ENCODE measurements at places on chromosomes 12 and 14.
A peak's percentile ranks its signal among the peaks of the same experiment; 100 is the strongest.

GRCh38 chr12:24901576-24902461 lies 47.1 kb downstream of the BCAT1 start:
- no peak for DNase-seq

DNA sequence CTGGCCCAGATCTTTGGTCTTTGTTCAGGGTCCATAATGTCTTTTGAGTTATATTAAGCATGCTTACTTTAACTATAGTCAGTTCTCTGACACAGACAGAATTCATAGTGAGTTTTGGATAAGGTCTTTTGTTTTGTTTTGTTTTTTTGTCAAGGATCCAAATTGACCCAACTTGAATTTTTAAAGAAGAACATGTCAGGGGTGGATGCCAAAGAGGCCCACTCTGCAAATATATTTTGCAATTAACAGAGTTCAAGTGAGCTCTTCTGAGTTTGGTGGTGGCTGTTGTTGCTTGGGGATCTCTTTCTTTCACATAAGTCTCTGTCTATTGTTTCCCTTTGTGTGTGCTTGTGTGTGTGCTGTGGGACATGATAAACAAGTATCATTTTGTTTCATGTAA lies 34.4 kb upstream of the PMCH start:
- DNase-seq, result no peak

DNA sequence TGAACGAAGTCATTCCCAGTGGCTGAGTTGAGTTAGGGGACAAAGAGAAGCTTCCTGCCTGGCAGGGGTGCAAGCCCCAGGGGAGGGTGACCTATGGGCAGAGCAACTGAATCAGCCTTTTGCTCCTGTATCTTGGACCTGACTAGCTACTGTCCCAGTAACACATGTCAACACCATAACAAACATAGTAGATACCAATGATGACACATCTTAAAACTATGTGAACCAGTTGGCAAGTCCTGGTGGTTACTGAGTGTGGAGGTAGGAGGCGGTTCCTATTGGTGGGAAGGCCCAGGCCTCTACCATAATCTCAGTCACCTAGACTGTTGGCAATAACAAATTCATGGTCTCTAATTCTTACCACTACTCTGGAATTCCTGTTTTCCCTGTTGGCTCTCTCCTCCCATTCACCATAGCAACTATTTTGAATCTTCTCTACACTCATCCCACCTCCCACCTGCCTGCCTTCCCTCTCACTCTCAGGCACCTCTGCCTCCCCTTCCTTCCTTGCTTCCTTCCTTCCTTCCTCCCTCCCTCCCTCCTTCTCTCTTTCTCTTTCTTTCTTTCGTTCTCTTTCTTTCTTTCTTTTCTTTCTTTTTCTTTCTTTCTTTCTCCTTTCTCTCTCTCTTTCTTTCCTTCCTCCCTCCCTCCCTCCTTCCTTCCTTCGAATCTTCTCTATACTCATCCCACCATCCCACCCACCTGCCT lies 8.1 kb upstream of the P2RX7 start:
- no peak for DNase-seq

DNA sequence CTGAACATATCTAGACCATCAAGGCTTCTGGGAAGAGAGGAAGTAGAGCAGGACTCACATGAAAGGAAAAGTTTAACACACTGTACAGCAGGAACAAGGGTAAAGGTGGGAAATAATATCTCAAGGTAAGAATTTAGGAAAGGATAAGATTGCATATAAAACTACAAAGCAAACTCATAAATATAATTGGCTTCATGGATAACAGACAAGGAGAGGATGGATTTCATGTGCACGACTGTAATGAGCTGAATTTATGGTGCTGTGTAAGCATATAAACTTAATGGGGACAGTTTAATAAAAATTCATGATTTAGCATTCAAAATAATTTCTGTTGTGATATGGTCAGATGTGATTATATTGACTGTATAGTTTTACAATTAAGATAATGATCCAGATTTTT lies 298.0 kb downstream of the GXYLT1 start:
- DNase-seq, result no peak

DNA sequence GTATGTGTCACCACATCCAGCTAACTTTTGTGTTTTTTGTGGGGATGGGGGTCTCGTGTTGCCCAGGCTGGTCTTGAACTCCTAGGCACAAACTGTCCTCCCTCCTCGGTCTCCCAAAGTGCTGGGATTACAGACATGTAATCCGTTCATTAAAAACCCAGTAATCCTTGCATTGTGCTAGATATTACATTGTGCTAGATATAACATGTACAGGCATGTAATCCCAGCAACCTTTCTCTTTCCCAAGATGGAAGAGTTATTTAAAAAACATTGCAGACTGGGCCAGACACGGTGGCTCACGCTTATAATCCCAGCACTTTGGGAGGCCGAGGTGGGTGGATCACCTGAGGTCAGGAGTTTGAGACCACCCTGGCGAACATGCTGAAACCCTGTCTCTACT lies 19.7 kb downstream of the ELK3 start:
- no peak for DNase-seq

DNA sequence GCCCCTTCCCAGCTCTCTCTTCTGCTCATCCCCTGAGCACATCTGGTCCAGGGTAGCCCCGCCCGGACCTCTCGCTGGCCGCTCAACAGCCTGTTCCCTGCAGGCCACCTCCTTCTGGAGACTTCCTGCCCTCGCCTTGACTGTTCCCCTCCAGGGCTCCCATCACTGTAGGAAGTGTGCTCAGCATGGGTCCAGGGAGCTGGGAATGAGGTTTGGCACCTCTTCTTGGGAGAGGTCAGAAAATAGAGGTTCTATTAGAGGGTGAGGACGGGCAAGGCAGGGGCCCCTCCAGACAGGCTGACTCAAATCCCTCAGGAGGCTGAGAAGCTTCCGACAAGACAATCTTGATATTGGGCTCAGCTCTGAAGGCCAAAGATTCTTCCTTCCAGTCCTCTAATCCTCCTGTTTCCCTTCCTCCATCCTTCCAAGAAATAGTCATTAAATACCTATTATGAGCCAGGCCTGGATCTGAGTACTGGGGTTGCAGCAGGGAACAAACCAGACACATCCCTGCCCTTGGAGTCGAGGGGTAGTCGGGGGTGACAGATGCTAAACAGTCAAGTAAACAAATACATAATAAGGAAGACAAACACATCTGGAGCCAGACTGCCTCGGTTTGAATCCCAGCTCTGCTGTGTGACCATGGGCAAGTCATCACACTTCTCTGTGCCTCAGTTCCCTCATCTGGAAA lies 30.6 kb downstream of the CMKLR1 start:
- no peak for DNase-seq

GRCh38 chr14:96391293-96392118 lies 422 bp upstream of the AK7 start:
- peak; percentile 17 for DNase-seq

- no peak for DNase-seq
Observed at GRCh38 chr12:65016881-65017650, 104.0 kb downstream of the WIF1 start.

- no peak for DNase-seq
Observed at GRCh38 chr14:104513641-104514046, 65.9 kb upstream of the C14orf180 start.

DNA sequence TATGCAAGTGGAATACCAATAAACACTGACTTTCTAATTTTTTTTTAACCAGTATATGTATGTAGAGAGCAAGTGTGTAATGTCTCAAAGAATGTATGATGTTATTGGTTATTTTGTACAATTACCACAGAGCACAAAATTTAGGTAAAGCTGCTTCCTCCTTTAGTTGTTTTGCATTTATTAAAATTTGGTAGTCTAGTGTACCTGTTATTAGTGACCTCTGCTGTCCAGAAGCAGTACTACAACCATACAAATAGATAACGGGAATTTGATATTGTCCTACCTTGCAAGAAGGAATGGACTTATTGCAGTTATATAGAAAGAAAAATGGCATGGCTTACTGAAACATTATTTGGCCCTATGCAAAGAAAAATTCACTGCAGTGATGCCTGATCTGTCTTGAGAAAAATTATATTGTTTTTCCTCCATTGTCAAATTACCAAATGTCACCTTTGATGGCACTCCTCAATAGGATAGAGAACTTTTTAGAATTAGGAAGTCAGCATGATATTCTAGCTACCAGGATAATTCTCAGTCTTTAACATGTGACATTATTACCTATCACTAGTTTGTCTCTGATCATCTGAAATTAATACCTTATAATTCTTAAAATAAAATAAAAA lies 153.9 kb upstream of the RMST start:
- DNase-seq, result no peak

GRCh38 chr14:100299238-100299560 lies 7.0 kb downstream of the SLC25A29 start:
- DNase-seq, result no peak

DNA sequence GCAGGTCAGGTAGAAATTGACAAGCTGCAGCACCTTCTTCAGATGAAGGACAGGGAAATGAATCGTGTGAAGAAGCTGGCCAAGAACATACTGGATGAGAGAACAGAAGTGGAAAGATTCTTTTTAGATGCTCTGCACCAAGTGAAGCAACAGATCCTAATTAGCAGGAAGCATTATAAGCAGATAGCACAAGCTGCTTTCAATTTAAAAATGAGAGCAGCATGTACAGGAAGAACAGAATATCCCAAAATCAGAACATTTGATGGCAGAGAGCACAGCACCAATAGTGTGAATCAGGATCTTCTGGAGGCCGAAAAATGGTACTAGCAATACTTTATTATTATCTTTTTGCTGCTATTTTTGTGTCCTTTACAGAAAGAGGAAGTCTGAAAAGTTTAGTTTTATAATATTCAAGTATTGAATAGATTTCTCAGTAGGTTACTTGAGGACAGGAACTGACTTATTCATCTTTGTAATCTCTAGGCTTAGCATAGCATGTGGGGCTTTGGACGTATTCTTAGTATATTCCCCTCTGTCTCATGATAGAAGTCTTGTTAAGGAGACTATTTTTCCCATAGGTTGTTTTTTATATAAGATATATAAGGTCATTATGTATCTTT lies 30.8 kb downstream of the BBOF1 start:
- no peak for DNase-seq

GRCh38 chr12:45191239-45191638 lies 24.7 kb upstream of the ANO6 start:
- no peak for DNase-seq

GRCh38 chr12:64147011-64147631 lies 75.0 kb downstream of the KICS2 start:
- DNase-seq, result no peak

DNA sequence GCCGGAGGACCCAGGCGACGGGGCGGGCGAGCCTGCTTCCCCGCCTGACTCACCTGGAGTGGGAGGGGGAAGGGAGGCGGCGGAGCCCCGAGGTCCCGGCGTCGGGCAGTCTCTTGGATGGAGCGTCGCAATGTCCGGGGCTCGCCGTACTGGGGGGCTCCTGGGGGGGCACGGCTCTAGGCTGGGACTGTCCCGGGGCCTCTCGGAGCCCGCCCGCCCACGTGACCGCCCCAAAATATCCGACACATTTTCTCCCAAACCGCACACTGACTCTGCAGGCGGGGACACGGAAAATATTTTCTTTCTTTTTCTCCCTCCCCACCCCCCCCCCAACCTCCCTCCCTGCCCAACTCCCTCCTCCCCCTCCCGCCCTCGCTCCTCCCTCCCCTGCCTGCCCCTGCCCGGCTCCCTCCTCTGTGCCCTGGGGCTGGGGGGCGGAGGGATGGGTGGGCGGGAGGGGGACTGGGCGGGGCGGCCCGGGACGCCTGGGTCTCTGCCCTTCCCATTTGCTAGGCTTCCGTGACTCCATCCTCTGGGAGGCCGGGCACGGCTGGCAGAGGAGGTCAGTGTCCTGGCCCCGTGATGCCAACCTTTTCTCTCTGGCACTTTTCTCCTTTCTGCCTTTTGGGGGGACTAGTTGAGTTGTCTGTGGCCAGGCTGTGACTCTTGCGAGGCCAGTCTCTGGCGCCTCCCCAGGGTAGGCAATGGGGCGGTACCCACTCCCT lies at the start of gene RARG:
Gene RARG, minus strand, starts transcription at position 289 of the 725 bp plus-strand sequence. CDS start 4,664 bp downstream, outside the sequence.
- DNase-seq, result no peak

DNA sequence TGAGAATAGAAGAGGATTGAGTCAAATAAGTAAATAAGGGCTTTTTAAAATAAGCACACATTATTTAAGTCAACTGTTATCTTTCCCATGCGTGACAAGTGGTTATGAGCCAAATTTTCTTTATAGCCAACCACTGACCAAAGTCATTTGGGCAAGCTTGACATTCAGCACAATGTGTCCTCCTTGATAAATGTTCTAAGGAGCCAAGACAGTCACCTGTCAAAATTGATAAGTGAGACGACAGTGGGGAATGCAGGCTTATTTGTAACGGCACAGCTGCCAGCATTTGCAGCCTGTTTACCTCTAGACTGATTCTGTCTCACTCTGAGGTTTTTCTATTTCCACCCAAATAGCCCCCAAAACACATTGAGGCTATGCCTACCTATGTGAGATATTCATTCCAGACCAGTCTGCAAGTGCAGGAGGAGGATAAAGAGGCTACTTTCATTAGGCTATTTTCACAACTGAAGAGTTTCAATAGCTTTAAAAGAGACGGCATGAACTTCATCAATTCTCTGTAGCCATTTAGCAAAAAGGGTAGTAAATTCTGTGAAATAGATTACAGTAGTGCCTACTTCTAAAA lies 339.5 kb downstream of the PDZRN4 start:
- no peak for DNase-seq
